ENCODE measurements at places on chromosomes 7 and 10. TPM values are rescaled to one million over a fixed set of nuclear protein-coding genes. Genes with fewer than 3 reads are reported as not detected.

Gene ZNF467
- polyA plus RNA-seq: 4.7 TPM

Gene SFXN2
- polyA plus RNA-seq: 5.9 TPM

Gene C10orf143
- 1.1 TPM for polyA plus RNA-seq

Gene OR2A12
- polyA plus RNA-seq: not detected

DNA sequence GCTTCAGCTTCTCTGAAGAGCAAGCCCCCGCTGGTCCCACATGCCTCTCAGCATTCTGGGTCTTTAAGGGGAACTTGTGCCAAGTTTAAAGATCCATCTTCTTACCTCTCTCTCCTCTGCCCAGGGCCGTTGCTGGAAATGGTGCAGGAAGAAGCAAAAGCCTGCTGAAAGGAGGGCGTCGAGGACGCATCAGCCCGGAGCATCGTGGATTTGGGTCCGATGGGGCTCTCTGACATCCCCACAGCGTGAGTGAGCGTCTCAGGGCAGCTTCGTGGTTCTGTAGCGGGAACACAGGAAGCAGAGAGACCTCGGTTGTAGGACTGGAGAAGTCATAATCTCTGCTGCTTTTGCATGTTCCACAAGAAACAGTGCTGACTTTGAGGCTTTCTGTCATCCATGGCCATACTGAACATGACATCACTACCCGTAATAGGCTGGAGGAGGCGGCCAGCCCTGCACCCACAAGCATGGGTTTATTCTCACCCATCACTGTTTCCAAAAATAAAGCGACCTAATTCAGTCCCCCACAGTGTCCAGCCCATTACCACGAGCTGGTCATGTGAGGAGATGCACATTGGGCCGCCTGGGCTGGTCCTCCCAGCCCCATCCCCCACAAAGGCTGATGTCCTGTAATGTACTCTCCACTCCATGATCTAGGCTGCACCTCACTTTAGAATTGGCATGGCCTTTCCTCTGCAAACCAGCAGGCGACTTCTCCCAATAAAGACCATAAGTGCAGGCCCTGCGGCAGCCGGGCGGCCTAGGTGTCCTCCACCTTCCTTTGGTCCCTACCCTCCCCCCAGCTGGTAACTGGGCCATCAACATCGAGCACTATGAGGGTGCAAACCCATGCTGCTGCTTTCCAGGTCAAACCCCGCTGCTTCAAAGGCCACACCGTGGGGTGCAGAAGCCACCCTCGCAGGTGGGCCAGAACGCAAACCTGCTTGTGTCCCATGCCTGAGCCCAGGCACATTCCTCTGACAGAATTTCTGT is 276.9 kb downstream of the TNS3 start:
- DNase-seq: no peak

GRCh38 chr10:128163701-128164100 is 37.5 kb upstream of the MKI67 start:
- no peak for DNase-seq

GRCh38 chr10:11279314-11279713 is 261.6 kb downstream of the CELF2 start:
- no peak for DNase-seq

DNA sequence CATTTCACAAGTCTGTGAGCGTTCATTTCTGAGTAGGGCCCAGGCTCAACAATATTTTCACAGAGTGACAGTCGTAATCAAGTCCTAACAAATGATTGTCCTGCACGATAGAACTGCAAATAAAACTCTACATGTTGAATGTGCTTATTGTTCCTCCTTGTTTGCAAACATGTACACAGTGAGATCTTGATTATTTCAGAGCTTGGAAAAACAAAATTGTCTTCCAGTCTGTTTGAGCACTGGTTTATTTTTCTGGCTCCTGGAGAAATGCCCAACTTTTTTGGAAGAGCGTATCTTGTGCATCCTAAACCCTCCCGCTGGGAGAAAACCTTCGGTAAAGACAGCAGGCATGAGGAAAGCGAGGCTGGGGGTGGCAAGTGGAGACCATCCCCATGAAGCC is 91.1 kb downstream of the TEX36 start:
- no peak for DNase-seq

DNA sequence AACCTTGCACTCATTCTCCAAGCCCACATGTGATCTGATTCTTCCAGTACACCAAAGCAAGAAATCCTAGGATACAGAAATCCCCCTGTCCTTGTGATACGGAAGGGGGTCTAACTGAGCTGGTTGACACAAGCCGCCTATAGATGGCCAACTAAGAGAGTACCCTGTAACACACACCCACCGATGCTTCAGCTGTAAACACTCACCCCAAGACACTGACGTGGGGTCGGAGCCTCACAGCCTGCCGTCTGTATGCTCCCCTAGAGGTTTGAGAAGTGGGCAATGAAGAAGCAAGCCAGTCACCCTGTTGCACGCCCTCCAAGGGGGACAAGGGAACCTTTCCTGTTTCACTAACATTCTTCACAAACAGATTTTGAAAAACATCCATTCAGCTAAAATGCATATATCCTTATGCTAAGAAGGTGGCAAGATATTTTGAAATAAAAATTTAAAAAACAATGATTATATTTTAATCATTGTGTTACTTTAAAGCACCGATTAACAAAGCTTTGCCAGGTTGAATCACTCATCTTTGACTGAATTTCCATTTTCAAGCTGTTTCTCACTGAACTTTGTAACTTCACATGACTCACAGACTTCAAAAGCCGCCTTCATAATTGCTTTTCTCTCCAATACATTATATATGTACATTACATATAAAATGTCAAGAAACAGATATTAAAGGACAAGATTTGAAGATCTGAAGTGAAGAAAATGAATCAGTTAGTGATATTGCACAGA is 329.3 kb downstream of the ARL4A start:
- DNase-seq: no peak

- DNase-seq: no peak
Measured at GRCh38 chr7:43362652-43363034, 220.3 kb upstream of the STK17A start.

GRCh38 chr7:132402096-132402495 is 174.2 kb downstream of the PLXNA4 start:
- no peak for DNase-seq

- DNase-seq: no peak
Measured at GRCh38 chr10:11687779-11688447, 54.3 kb upstream of the ECHDC3 start.

GRCh38 chr7:155799514-155799913 is 12.7 kb downstream of the SHH start:
- DNase-seq: no peak

GRCh38 chr7:99155211-99155610 is 11.3 kb upstream of the SMURF1 start:
- DNase-seq: no peak

DNA sequence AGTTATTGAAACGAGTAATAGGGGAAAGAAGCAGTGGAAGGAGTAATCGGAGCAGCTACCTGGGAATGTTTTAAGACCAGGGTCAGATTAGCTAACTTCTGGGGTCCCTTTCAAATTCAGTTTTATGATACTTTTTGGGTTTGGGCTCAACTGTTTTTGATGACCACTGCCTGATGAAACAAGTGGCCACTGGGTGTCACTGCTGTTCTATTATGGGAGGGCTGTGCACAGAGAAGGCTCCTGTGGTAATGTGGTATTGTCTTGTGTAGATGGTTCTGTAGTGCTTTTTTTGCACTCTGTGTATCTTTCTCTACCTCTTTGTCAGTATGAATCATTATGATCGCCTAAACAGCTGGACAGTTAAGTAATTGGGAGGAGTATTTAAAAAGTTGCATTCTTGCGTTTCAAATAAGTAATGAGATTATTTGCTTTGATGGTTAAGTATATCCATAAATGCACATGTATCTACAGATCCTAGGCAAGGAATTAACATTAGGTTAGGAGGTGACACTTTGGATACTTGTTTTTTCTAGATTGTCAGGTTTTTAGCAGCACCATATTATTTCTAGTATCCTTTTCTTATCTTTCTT is 128.4 kb downstream of the ABCA13 start:
- no peak for DNase-seq

Data from heart left ventricle (tissue), 16 donors.